ENCODE measurements at places on chromosomes 7 and 10.

- no peak for DNase-seq
These were observed 23.6 kb downstream of the BEND7 start for GRCh38 chr10:13505052-13505680.

DNA sequence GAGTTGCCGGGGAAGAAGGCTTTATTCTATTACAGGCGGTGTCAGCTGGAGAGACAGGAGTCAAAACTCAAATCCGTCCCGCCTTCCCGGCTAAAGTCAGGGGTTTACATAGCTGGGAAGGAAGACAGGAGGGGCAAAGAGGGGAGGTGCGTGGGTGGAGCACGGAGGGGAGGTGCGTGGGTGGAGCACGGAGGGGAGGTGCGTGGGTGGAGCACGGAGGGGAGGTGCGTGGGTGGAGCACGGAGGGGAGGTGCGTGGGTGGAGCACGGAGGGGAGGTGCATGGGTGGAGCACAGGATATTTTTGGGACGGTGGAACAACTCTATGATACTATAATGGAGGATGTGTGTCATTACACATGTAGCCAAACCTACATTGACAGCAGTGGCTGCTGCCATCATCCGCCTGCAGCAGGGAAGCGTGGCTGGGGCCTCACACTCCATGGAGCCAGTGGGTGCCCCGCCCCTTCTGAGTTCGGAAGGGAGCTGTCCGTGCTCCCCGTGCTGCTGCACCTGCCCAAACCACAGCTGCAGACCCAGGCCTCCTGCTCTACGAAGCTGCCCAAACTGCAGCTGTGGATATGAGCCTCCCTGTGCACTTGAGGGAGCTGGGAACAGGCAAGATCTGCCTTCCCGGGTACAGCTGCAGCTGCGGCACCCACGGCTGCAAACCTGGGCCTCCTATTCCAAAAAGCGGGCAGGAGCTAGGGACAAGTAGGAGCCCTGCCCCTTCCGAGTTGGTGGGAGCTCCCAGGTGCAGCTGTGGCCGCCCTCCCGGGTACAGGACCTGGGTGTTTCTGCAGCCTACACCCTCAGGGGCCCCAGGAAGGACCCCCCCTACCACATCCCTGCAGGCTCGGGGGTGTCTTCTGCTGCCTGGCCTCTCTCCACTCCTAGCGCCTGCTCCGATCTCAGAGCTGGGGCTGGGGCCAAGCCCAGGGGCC lies 119.4 kb downstream of the DYNC2I1 start:
- DNase-seq, result no peak

DNA sequence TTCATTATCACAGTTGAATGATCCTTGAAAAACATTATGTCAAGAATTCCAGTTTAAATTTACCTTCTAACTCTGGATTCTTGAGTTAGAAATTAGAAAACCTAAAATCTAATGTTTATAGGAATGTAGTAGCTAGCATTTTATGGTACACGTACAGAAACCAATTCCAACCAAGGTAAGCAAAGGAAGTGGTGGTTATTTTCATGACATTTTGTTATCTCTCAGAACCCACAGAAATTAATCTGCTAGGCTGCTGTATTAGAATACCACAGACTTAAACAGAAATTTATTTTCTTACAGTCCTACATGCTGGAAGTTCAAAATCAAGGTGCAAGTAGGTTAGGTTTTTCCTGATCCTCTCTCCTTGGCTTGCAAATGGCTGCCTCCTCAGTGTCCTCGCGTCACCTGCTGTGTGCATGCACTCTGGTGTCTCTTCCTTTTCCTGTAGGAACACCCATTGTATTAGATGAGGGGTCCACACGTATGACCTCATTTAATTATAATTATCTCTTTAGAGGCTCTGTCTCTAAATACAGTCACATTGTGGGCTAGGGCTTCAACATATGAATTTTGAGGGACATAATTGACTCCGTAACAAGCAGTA lies 8.5 kb upstream of the CSTF2T start:
- DNase-seq, result no peak

DNA sequence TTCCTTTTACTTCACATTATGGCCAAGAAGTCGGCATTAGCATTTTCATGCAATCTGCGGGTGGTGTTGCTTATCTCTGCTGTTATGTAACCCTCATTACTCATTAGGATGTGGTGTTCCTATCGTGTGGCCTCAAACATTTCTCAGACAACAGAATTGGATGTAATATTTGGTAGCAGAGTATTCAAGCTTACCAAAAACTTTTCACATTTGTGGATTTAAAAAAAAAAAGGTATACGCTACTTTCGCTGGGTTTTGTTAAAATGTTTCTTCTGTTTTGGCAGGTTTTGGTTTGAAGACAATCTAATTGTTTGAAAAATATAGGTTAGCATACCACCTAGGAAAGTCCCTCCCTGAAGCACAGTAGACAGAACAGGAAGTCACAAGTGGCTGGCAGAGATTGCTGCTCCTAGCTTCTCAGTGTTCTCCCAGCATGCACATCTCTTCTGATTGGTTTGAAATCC lies 128.8 kb downstream of the GATA3 start:
- no peak for DNase-seq

DNA sequence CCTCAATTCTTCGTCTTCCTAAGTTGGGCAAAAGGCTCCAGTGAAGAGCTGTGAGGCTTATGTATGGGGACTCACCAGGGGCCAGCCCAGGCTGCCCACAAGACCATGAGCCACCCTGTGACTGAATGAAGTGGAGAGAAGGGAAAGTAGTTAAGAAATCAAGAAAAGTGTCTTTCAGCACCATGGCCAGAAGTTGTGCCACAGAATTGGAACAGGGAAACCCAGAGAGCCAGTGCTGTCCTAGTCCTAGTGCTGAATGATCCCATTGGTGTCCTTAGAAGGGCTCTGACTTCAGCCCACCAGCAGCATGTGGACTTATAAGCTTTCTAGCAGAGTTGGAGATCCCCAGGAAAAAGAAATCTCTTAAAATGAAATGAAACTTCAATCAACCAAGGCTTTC lies 37.0 kb upstream of the CCSER2 start:
- no peak for DNase-seq

GRCh38 chr10:126199221-126199998 lies 188.9 kb downstream of the ADAM12 start:
- DNase-seq, result no peak

GRCh38 chr7:108292541-108292940 lies 162.4 kb upstream of the LAMB4 start:
- no peak for DNase-seq

GRCh38 chr10:106513352-106513771 lies 651.1 kb downstream of the SORCS1 start:
- DNase-seq, result no peak

DNA sequence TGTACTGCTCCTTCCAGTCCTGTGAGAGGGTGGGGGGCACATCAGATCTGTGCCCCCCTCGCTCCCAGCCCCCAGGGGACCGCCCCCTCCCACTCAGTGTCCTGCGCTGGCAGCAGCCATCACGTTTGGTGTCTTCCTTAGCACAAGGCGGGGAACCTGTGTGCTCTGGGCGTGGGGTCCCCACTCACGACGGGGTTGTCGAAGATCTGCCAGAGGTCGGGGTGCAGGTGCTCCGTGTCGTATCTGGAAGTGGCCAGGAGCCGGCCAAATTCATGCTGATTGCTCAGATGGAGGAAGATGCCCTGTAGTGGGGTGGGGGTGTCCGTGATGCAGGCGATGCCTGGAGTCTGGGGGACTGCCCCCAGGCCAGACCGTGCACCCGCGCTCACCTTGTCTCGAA lies 7.2 kb downstream of the PLOD3 start:
- no peak for DNase-seq

DNA sequence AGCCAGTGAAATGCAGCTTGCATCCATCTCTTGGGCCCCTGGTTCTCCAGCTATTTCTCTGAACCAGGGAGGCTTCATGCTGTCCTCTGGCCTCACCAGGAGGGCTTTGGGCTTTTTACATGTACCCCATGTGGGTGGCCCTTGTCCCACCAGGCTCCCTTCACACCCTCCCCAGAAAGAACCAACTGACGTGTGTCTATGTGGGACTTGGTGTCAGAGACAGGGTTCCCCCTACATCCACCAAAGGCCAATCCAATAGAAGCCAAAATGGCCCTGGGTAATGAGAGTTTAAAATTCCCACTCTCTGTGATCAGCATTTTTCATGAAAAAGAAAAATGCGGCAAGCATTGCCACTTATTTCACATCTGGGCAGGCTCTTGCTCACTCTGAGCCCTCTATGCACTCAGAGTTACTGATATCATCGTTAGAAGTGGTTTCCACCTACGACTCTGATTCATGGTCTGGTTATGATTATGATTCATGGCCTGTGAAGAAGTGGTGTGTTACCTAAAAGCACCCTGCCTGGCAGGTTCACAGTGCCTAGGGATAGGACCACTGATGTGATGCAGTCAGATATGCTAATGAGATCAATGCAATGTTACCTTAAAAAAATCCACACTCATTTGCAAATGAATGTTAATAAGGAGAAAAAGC lies 133.5 kb downstream of the BUB3 start:
- DNase-seq, result no peak

GRCh38 chr10:99435986-99436638 lies 5.7 kb upstream of the GOT1 start:
- no peak for DNase-seq

- DNase-seq, result no peak
These were observed 33.8 kb upstream of the SFMBT2 start for GRCh38 chr10:7444551-7445121.

DNA sequence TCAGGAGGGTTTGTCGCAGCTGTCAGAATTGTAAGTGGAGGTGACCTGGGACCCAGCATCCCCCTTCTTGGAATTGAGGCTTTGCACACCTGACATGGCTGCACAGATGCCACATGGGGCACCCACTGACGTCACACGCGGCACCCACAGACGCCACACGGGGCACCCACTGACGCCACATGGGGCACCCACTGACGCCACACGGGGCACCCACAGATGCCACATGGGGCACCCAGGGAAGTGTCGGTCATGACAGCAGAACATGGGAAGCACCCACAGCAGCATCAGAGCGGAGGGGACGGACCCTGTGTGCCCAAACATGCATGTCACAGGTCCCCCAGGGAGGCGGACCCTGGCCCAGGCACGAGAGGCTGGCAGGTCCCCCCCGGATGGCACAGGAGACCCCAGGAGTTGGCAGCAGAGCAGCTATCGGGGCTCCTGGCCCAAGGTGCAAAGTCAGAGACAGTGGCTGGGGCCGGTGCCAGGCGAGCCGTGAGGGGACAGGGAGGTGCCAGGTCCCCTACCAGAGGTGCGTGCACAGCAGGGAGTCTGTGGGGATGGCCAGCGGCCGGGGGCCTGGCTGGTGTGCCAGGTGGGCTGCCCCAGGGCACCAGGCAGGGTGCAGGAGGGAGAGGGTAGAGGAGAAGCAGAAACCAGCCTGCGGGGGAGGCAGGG lies 21.1 kb downstream of the KNDC1 start:
- no peak for DNase-seq
